Hepatic stellate cell (primary cell): ENCODE measurements at places on chromosomes 13 and 19.

GRCh38 chr13:24225062-24225461 is 64.5 kb downstream of the SPATA13 start:
- DNase-seq, result no peak

- DNase-seq, result no peak
Observed at GRCh38 chr13:35793823-35794222, 317.3 kb upstream of the MAB21L1 start.

GRCh38 chr13:102598061-102598460 is 1.3 kb downstream of the TPP2 start:
- DNase-seq, result peak; percentile 19

- peak; percentile 17 for DNase-seq
Observed at GRCh38 chr13:21638319-21639282, 32.3 kb upstream of the FGF9 start.

GRCh38 chr13:42356184-42356575 is 84.2 kb downstream of the AKAP11 start:
- DNase-seq, result no peak

- DNase-seq, result no peak
Observed at GRCh38 chr13:54004026-54004699, 975.5 kb downstream of the OLFM4 start.

GRCh38 chr13:36297366-36298338 is at the start of gene CCDC169:
Gene CCDC169 (minus strand): TSS chr13:36297814. CDS start chr13:36297719, 95 bp downstream.
- peak; percentile 50 for DNase-seq

GRCh38 chr13:50224534-50224933 is 209.3 kb downstream of the KCNRG start:
- DNase-seq, result peak; percentile 12

- DNase-seq, result no peak
Observed at GRCh38 chr19:54095136-54095858, 5.3 kb downstream of the OSCAR start.

DNA sequence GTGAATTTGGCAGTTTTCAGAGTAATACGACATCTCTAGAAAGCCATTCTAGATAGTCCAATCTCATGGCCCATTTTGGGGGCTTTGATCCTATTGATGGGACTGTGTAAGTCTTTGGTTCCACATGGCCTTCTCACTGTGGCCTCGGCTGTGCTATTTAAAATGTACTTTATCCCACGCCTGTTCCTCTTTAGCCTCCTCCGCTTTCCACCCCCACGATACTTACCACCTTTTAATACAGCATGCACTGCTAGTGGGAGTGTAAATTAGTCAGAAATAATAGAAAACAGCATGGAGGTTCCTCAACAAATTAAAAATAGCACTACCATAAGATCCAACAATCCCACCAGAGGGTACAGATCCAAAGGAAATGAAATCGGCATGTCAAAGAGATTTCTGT is 28.3 kb upstream of the CEBPG start:
- no peak for DNase-seq

GRCh38 chr13:61045251-61045650 is 370.4 kb downstream of the PCDH20 start:
- no peak for DNase-seq

GRCh38 chr13:83613524-83613923 is 268.8 kb downstream of the SLITRK1 start:
- no peak for DNase-seq

GRCh38 chr13:85737952-85738351 is 61.3 kb downstream of the SLITRK6 start:
- no peak for DNase-seq

DNA sequence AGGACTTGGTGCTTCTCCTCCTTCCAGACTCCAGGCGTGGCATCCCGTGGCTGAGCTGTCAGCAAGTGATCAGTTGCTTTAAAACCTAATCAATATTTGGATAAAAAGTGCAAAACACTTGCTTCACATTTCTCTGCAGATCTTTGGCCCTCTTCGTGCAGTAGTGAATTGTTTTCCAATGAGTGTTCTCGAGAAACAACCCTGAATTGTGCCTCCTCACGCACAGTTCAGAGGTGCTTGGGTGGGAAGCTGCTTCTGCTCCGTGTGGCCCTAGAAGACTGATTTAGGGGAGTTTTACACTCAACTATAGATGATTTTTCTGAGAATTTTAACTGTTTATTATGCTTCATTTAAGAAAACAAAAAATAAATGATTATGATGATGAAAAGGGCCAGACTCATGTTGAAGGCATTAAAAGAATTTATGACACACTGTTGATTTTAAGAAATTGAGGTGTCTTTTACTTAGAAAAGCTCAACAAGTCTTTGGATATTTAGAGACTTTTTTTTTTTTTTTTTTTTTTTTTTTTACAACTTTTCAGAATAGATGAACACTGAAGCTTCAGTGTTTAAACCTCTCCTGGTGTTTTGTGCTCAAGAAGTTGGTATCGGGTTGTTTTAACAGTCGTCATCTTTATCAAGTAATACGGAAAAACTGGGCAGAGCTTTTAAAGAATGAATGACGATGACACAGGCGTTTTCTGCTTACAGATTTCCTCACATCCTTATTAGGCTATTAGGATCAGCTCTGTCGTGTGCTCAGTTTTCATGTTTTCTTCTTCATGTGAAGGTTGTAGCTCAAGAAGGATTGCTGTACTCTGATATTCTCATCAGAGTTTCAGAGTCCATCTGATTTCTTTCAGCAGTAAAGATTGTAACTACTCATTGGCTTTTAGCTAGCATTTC is 39.5 kb upstream of the TEX29 start:
- DNase-seq, result peak; percentile 74
